G401 (cell line): ENCODE measurements at places on chromosomes 12 and 14.

DNA sequence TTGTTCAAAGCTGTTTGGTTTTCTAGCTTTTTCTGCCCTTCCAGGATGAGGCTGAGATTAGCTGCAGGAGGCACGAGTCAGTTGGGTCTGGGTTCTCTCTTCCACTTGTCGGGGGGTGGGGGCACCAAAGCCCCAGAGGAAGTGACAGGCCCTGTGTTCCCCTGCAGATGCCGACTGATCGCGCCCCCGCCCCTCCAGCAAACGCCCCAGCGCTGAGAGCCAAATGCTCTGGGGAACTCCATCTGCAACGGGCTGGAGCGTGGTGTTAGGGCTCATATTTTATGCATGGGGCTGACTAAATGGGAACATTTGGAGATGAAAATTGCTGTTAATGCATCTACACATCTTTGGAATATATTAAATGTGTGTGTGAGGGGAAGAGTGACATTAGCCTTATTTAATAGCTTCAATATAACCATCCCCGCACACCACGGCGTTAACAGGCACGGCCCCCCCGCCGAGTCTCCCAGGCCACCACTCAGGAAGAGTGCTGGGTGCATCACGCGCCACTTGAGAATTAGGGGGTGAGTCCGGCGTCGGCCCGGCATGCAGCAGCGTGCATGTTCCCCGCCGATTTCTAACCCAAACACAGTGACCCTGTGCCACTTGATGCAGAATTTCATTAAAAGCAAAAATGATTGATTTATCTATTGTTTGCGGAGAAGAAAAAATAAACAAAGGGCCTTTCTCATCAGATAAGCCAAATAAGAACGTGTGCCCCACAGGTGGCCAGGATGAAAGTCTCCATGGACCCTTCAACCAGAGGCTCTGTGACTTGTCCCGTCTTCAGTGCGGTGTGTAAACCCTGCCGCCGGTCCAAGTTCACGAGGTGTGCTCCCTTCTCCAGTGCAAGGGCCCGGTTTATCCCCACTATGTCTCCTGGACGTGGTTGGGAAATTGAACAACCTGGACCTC, 165.0 kb upstream of the RTL1 start:
- no peak for DNase-seq

DNA sequence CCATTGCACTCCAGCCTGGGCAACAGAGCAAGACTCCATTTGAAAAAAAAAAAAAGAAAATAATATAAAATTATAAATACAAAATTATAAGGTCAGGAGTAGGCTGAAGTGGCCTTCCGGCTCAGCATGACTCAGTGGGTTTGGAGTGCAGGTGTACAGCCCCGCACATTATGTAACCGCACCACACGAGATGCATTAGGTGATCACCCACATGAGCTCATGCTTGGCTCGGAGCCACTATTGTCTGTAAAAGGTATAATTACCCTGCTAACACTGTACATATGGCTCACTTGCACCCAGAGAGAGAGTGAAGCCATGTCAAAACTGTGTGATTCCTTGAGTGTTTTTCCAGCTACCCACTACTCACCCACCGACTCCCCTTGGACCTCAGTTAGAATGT, 557.0 kb downstream of the SLC6A15 start:
- DNase-seq: no peak

- no peak for DNase-seq
These were observed 6.2 kb upstream of the STXBP6 start for GRCh38 chr14:25055992-25056687.

GRCh38 chr14:67641902-67642749, 22.4 kb downstream of the ARG2 start:
- DNase-seq: no peak

DNA sequence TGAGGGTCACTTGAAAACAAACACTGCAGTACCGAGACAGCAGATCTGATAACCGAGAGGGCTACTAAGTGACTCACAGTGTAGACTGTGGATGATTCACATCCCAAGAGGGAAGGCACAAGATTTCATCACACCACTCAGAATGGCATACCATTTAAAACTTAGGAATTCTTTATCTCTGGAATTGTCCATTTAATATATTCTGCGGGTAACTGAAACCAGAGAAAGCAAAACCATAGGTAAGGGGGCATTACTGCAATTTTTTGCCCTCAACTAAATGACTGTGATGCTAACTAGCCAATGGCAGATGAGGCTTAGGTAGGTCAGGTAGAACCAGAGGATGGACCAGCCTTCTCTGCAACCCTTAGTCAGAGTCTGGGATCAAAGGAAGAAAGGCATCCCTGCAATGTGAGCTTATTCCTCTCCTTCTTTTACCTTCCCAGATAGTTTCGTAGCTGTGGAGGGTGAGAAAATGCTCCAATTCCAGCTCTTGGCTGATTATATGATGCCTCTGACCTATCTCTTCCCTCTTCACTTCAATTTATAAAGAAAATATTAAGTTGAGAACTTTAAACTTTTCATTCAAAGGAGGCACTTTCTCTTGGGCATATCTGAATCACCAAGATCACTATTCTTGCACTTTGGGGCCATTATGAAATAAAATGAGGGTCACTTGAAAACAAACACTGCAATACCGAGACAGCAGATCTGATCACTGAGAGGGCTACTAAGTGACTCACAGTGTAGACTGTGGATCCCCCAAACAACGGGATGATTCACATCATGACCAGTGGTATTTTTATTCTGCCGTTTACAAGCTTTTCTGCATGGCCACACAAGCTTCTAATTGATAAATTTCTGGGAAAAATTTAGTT, 6.8 kb downstream of the ART4 start:
- no peak for DNase-seq

DNA sequence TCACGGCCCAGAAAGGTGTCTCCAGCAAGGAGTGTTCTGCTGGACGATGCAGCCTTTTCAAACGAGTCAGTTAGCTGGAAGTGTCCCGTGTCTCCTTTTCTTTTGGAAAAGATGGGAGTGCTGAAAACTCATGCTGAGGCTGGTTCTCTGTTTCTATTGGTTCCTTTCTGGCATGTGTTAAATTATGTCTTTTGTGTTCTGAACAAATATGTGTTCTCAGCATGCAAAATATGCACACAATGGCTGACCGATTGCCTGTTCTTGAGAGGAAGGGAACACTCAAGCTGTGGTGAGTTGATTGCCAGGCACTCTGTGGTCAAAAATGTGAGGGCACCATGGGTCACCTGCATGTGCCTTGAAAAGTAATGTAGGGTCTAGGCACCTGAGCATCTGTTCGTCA, 181.3 kb downstream of the CACNA1C start:
- no peak for DNase-seq

DNA sequence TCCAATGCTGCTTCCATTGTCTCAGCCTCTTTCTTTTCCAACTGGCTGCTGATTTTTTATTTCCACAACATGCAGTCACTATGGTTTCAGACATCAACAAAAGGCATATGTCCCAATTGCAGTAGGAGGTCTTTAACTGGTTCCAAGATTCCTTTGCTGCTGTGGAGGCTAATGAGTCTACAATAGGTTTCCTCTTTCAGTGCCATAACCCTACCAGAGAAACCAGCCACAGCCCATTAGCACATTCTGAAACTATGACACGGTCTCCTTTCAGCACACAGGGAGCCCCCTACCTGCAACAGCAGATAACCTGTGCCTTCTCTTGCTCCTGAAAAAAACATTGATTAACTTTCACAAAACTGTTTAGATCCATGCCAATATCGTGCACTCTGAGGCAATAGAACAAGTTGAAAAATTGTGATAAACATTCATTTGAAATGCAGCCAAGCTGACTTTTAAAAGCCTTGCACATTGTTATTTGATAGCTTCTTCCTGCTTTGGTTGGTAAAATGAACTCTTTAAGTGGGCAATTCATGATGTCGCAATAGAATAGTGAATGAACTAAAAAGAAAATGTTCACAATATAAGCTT, 32.4 kb downstream of the PLEKHG7 start:
- DNase-seq: peak; percentile 66

- DNase-seq: no peak
These were observed 24.2 kb upstream of the FOXN3 start for GRCh38 chr14:89440986-89441909.

DNA sequence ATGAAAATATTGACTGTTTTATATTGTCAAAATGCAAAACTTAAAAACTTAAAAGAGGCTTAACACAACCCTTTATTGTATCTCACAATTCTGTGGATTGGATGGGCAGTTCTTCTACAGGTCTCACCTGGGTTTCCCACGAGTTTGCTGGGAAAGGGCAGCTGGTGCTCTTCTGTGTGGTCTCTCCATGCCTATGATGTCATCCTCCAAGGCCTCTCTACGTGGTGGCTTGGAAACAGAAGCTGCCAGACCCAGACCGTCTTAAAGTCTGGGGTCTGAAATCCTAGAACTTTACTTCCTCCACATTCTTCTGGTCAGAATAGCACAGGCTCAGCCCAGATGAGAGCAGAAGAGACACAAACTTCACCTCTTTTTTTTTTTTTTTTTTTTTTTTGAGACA, 36.5 kb upstream of the KICS2 start:
- DNase-seq: no peak

DNA sequence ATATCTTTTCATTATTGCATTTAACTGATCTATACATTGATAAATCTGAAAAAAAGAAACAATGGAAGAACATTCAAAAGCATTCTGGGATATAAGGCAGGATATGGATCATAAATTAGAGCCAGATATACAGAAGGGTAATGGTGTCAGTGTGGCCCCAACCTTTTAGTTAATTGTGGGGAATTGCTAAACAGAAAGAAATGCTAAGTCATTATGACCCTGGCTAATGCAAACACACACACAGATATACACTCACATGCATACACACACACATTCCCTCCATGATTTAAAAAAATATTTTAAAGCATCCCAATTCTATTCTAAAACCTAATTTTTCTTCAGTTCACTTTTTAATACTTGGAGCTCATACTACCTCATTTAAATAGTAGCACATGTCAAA, 404.5 kb downstream of the BCAT1 start:
- DNase-seq: no peak

DNA sequence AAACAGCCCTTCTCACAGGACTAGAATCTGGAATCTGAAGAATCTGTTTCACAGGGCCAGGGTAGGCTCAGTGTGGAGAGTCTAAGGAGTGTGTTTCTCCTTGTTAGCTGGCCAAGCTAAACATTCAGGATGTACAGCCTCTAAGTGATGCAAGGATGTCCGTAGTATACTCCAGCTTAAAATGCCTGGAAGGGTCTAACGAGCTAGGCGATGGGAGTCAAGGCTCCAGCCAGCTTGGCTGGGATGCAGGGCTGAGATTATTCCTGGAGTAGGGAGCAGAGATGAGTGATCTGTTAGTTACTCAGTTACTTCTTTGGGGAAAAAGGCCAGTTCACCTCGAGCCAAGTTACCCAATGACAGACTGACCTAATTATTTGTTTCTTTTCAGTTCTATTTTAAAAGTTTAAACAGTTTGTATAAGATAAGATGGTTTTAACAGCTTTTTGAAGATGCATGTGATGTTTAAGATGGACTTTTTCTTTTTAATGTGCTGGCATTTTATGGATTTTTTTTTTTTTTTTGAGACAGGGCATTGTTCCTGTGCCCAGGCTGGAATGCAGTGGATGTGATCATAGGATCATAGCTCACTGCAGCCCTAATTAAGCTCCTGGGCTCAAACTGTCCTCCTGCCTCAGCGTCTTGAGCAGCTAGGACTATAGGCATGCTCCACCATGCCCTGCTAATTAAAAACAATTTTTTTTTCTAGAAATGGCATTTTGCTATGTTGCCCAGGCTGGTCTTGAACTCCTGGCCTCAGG, 41.1 kb downstream of the SYNE2 start:
- DNase-seq: peak; percentile 18

DNA sequence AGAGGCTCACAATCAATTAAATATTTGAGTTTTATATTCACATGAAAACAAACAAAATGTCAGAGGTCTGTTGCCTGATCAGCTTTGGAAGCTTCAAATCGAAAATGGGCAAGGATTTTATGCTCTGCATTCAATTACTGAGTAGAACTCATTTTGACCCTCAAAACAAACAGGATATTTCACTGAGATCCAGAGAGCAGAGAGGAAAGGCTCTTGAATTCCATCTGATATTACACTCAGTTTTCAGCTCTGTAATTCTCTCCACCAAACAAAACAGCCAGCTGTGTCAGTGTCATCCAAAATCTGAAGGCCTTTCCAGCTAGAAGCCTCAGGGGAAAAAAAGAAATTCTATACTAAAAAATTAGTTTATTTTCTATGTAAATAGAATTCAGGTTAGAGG, 128.6 kb upstream of the FLRT2 start:
- no peak for DNase-seq

- DNase-seq: no peak
These were observed 10.6 kb downstream of the MYO1H start for GRCh38 chr12:109358154-109358869.

DNA sequence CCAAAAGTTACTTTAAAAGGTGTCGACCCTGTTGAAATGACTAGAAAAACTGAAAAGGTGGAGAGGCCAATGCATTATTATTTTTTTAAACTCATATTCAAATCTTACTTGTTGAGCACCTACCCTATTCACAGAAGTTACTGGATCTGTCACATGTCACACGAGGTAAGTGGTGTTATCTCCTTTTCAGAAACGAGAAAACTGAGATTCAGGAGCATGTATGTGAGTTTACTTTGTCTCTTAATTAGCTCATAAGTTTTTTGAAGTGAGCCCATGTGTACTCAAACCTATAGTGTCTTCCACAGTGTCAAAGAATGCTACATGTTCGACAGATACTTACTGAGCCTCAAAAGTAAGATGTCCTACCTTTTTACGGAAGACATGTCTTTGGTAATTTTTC, 81.8 kb upstream of the EGLN3 start:
- DNase-seq: no peak

- no peak for DNase-seq
These were observed 27.0 kb downstream of the MAP3K9 start for GRCh38 chr14:70782361-70782760.

- peak; percentile 71 for DNase-seq
These were observed 796 bp downstream of the YAF2 start for GRCh38 chr12:42237052-42237852.

GRCh38 chr12:20006871-20007730, 361.2 kb upstream of the PDE3A start:
- DNase-seq: no peak

- DNase-seq: no peak
These were observed 769.6 kb upstream of the ALG10B start for GRCh38 chr12:37546901-37547475.

GRCh38 chr12:27545665-27546064, 21.7 kb downstream of the PPFIBP1 start:
- no peak for DNase-seq

GRCh38 chr12:39905152-39905551, 200.7 kb downstream of the SLC2A13 start:
- peak; percentile 80 for DNase-seq

DNA sequence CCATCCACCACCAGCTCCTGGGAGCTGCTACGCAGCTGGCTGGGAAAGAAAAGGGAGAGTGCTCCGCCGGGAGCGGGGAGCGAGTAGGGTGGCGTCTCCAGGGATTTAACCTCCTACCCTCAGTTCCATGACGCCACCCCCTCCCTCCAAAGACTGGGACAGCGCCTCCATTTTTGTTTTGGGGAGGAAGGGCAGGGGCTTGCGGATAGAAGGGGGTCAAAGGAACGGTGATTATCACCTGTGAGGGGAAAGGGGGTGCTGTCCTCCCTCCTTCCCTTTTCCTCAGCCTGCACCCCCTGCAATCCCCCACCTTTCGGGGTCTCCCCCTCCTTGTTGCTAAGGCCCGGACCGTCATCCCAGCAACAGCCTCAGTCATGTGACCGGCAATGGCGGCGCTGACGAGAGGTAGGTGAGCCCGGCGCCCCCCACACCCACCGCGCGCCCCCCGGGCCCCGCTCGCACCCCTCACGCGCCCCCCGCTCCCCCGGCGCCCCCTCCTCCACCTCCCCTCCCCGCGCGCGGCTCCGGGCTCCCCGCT, at the start of gene DTX3:
TSS of gene DTX3 (plus strand) at position 371 of the 538 bp plus-strand sequence. CDS start 1,694 bp downstream, outside the sequence.
- peak; percentile 74 for DNase-seq

GRCh38 chr12:106753526-106753925, 21.0 kb upstream of the RIC8B start:
- DNase-seq: no peak

- DNase-seq: no peak
These were observed 20.9 kb downstream of the POMT2 start for GRCh38 chr14:77299771-77300170.
